NCI-H2081 treated with DMSO at 0.1 percent for 48 hours (cell line): ENCODE measurements at places on chromosomes 2 and 18.

GRCh38 chr18:45423659-45424058, 191.6 kb upstream of the SLC14A2 start:
- peak; percentile 18 for DNase-seq

DNA sequence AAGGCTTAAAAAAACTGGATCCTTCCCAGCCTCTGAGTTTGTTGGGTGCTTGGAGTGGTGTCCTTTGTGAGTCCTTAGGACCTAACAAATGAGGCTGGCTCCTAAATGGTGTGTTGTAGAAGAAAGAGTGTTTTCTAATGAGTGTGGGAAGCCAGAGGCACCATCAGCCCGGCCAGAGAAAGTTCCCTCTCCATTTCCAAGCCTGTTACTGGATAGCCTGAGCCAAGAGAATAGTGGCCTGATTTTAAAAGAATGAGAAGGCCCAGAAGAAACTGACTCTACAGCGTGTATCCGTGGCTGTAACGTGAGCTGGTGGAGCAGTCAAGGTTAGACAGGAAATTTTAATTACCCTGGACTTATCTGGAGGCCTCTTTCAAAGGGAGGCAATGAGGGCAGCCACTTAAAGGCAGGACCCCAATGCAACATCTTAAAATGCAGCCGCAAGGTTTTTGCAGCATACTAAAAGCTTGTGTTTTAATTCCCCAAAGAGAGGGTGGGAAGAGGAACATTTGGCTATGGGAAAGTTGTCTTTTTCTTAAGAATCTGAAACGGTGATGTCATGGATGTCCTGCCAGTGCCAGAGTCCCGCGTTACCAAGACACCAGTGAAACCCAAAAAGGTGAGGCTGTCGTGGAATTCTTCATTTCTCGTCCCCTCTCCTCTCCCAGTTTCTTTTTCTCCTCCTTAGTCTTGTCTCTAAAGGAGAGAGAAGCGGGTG, 4.6 kb downstream of the EFHD1 start:
- DNase-seq = no peak

- DNase-seq = peak; percentile 8
These were observed 72.2 kb downstream of the DSC3 start for GRCh38 chr18:30970196-30970816.

GRCh38 chr2:162127422-162127821, 24.6 kb downstream of the GCG start:
- DNase-seq = no peak

GRCh38 chr2:149329489-149330126, 779 bp upstream of the LYPD6 start:
- no peak for DNase-seq

DNA sequence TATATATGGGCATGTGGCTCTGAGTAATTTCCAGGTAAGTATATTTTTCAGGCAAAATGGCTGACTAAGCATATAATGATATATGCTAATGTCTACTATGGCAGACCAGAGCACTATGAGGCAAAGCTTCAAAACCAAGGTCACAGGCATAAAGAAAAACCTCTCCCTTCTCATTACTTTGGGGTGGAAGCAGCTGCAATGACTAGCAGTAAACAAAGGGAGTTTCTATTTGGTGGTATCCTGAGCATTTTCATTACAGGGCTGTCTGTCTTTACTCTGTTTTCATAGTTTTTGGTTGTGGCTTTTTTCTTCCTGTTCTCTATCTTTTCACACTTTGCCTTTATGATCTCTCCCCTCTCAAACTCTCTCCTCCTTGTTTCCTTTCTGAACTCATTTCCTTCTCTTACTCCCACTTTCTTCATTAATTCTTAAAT, 15.6 kb downstream of the PDE6D start:
- DNase-seq = no peak
